ENCODE measurements at places on chromosomes 6 and 20.

DNA sequence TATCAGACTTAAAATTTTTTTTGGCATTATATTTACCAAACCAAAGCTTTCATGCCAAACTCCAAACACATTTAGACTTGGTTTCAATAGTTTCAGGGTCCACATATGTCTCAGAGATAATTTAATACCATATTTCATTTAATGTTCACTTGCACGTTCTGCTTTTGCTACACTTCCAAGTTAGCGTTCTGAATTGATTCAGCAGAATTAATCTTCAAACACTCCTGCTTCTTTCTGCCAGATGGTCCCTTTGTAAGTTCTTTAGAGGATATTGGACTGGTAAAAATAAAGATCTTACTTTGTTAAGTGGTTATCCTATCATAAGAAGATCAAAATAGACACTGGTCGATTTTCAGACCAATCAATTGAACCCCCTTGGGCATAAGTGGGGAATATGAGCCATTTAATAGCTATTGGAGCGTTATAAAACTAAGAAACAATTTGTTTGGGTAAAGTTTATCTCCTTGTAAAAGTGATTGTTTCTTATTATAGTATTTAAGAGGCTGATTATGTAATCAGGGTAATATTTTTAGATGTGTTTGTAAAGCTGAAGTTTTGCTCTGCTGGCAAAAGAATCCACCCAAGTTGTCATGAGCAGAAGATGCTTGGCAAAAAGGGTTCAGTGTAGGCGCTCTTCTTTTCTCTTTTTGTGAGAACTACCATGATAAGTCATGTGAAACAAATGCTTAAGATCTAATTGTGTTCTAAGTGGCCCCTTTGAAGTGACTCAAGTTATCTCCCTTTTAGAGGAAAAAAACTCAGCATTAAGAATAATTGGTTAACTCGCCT lies 92.2 kb downstream of the MCHR2 start:
- no peak for DNase-seq

DNA sequence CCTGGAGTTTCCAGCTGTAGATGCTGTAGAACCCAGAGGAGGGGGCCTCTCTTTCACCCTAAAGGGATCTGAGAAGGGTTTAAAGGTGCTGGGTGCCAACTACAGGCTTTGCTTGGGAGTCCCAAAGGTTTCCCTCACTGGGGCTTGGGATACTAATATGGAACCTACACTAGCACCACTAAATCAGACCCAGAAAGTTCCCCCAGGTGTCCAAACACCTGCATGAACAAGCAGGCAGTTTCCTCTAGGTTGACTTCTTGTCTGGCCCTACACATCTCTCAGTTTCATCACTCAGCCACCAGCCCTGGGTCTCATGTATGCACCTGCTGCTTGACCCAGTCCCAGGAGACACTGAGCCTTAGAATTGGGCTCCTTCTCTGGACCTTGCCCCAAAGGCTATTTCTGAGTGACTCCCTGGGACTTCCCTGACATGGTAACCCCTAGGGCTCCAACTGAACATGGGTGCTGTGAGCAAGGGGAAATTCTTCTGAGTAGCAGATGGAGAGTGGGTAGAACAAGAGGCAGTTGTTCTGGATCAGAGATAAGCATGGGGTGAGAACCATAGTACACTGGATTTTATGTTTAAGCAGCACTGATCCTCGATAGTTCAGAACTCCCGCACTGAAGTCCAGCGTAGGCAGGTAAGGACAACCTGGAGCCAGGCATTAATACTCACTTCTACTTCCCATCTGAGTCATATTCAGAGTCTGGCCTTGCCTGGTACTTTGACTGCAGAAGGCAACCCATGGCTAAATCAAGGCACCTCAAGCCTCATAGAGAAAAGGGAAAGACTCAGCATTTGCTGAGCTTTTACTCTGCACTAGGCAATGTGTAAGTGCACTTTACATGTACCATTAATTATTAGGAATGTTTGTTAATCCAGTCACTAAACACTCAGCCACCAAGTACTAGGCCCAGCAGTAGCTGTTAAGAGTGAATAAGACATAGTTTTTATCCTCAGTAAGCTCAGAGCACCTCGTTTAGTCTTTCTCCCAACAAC lies 16.8 kb downstream of the BCL2L1 start:
- no peak for DNase-seq

- no peak for DNase-seq
Measured at GRCh38 chr20:41032271-41032670, 3.6 kb downstream of the TOP1 start.

- DNase-seq: no peak
Measured at GRCh38 chr6:135465903-135466302, 31.6 kb downstream of the AHI1 start.

GRCh38 chr20:19756761-19757486 lies 1.1 kb upstream of the RIN2 start:
- DNase-seq: no peak

DNA sequence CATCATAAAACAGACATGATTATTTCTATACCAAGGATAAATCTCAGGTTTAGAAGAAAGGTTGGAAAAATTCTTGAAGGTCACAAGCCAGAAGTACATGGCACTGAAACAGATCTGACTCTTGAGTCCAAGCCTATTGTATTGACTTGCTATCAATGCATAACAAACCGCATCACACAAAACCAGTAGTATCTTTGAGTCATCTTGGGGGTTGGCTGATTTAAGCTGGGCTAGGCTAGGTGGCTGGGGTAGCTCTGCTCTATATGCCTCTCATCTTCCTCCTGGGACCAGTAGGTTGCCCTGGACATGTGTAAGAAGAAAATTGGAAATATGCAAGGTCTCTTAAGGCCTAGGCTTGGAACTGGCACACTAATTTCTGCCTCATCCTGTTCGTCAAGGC lies 37.0 kb upstream of the RAB23 start:
- no peak for DNase-seq

DNA sequence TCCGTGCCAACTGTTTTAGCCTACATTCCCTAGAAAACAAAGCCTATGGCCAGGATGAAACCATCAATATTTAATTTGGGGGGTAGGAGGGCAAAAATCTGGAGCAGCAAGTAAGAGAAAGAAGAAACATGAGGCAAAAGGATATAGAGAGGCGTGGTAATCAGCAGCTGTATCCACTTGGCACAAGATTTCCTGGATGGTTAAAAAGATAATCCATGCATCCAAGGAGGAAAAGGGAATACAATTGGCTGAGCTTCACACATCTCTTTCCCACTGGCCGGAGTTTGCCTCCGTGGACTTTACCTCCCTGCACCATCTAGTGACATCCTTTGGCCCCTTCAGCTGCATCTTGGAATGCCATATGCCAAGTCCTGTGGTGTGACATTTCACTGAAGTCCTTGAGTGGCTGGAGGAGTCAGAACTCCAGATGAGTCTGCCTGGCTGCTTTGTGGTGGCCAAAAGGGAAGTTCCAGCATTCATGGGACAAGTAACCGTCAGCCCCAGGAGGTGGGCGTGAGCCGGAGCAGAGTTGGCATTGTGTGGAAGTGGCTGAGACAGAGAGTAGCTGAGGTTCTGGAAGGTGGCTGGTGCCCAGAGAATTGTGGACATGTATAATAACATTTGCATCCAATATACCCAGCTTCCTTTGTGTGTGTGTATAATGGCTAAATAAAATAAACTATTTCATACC lies 13.7 kb upstream of the TMX4 start:
- no peak for DNase-seq

DNA sequence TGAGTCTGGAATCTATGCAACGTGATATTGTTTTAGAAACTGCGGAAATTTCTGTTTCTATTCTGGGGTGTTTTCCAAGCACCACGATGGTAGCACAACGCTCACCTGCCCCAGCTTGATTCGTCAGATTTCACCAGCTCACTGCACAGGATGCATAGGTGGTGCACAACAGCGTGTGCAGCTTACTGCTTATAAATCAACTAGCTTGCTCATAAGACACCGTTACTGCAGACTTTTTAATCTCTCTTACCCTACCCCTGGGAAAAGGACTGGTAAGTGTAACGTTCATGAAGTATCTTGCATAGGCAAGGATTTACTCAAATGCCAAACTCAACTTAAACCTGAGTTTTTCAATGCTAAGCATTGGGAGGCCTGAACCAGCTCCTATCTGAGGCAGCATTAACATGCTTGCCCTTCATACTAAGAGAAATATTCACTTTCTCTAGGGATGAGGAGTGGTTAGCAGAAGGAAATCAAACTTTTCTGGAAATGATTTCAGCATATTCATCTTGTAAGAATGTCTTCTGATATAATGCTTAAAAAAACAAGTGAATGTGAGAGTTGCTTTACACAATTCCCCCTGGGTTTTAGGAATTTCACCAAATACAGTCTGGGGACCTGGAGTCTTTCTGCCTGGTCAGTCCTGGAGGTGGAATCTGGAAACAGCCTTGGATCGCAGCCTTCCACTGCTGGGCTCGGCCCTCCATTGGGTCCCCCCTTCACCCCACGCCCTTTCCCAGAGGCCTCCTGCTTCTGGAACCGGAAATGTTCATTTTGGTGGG lies 100.6 kb downstream of the DACT2 start:
- DNase-seq: no peak

GRCh38 chr20:20808016-20808415 lies 95.6 kb upstream of the RALGAPA2 start:
- peak; percentile 51 for DNase-seq

DNA sequence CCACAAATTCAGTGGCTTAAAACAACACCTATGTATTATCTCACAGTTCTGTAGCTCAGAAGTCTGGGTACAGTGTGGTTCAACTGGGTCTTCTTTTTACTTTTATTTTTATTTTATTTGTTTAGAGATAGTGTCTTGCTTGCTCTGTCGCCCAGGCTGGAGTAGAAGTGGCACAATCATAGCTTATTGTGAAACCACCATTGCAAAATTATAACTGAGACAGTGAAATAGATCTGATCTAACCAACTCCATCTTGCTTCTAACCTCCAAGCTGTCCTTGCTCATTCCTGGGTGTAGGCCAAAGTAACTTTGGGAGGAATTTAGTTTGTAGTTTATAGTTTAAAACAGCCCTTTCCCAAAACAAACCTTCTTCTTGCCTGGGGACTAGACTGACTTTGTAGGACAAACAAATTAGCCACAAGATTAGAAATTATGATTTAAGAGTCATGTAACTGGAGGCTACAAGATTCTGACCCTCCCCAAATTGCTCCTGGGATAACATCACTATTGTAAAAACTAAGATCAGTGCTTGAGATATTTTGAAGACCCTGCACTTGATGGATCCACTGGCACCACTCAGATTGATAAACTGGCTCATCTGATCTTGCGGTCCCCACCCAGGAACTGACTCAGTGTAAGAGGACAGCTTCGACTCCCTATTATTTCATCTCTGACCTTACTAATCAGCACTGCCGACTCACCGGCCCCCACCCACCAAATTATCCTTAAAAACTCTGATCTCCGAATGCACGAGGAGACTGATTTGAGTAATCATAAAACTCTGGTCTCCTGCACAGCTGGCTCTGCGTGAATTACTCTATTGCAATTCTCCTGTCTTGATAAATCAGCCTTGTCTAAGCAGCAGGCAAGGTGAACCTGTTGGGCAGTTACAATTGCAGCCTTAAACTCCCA lies 193.4 kb upstream of the CDYL start:
- DNase-seq: no peak

DNA sequence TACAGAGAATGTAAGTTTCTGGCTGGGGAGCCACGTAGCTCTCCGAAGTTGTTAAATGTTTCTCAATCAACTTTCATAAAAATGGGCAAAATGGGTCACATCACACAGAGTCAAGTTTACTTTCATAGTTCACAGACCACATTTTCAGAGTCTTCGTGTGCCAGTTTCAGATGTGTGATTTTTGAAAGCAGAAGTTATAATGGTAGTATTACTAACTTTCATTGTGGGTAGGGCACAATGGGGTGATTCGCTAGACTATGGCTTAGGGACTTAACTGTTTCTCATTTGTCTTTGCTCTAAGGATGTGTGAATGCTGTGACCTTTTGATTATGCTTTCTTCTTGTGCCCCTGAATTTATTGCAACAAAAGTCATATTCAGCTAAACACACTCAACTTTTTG lies 109.0 kb upstream of the SUPT3H start:
- DNase-seq: no peak

- no peak for DNase-seq
Measured at GRCh38 chr6:39444479-39445019, 122.0 kb upstream of the KCNK16 start.

DNA sequence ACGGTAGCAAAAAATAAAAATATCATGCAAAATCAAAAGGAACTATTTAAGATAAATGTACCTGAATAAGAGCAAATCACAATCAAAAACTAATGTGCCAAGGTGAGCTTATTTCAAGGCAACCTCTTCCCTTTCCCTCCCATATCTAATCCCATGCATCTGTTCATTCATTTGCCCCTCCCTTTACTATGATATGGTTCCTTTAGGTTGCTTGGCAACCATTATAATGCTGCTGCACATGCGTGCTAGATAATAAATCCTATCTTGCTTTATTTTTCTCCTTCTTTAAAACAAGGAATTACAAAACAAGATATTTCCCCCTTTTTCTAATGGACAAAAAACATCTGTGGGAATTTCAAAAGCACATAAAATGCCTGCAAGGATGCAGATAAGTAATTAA lies 318.2 kb upstream of the POU3F2 start:
- DNase-seq: no peak

GRCh38 chr6:55443238-55444134 lies 116.2 kb downstream of the GFRAL start:
- no peak for DNase-seq

- no peak for DNase-seq
Measured at GRCh38 chr6:10976571-10976970, 67.5 kb downstream of the ELOVL2 start.

DNA sequence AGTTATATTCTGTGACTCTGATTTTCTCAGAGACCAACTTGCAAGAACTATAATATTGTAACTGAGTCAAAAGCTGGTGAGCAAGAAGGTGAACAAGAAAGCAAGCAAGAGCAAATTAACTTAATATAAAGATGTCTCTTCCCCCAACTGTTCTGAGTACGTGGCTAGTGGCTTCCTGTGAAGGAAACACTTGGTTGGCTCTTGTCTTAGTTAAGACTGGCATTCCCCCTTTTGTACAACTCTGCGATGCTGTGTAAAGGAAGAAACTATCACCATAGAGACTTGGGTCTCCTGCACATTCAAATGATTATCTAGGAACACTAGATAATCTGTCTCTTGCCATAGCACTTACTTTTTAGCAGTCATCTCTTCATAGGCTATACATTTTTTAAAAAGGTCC lies 47.3 kb upstream of the TNFAIP3 start:
- no peak for DNase-seq

DNA sequence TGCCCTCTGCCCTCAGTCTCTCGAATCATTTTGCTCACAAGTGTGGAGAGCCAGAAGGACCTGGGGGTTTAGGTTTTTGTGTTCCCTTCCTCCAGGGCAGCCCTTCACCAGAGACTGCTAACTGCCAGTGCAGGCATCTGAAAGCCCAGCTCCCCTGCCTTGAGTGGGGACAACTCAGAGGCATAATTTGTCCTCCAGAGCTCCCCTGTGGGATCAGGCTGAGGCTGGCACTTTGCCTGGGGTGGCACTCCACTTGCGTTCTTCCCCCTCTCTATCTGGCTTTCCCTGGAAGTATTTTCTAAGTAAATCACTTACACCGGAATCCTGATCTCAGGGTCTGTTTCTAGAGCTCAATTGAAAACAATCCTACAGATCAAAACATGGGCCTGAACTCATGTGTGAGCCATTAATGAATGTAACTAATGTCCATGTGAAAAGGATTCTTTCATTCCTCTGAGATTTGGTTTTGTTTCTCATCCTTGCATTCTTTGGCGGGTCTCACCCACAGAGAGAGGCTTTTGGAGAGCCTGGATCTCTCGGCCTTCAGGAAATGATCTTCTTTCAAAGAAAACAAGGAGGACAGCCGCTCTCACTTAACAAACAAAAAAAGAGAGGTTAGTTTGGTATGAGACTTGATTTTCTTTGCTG lies 125.7 kb upstream of the RIPOR2 start:
- DNase-seq: no peak

Measured in KBM-7 (cell line).